RCC 7860 (cell line): ENCODE measurements at places on chromosomes 7 and 10.

- DNase-seq, result no peak
Observed at GRCh38 chr10:126463286-126463685, 75.0 kb upstream of the ADAM12 start.

- peak; percentile 50 for DNase-seq
Observed at GRCh38 chr7:21945454-21946221, at the start of gene CDCA7L. Gene CDCA7L, minus strand, starts transcription at chr7:21945899. Its CDS starts 95 bp downstream, at chr7:21945804.

DNA sequence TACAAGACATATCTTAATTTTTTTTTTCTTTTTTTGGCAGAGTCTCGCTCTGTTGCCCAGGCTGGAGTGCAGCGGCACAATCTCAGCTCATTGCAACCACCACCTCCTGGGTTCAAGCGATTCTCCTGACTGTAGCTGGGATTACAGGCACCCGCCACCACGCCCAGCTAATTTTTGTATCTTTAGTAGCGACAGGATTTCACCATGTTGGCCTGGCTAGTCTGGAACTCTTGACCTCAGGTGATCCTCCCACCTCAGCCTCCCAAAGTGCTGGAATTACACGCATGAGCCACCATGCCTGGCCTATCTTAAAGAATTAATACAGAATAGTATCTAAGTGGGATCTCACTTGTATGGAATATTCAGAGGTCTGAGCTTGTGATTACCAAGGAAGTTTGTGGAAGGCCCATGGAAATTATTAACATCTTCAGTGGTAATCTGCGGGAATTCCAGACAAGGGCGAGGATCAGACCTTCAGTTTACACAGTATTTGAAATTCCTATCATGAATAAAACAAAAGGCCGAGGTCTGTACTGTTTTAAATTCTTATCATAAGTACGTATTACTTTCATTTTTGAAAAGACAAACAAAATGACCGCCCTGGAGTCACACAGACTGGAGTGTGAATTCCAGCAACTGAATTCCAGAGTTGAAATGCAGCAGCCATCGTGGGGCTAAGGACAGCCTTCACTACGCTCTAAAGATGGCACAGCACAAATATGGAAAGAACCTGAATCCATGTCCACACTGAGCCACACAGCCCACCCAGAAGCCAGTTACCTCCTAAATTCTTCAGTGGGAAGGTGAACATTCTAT, 16.7 kb downstream of the GPRIN2 start:
- peak; percentile 100 for DNase-seq

DNA sequence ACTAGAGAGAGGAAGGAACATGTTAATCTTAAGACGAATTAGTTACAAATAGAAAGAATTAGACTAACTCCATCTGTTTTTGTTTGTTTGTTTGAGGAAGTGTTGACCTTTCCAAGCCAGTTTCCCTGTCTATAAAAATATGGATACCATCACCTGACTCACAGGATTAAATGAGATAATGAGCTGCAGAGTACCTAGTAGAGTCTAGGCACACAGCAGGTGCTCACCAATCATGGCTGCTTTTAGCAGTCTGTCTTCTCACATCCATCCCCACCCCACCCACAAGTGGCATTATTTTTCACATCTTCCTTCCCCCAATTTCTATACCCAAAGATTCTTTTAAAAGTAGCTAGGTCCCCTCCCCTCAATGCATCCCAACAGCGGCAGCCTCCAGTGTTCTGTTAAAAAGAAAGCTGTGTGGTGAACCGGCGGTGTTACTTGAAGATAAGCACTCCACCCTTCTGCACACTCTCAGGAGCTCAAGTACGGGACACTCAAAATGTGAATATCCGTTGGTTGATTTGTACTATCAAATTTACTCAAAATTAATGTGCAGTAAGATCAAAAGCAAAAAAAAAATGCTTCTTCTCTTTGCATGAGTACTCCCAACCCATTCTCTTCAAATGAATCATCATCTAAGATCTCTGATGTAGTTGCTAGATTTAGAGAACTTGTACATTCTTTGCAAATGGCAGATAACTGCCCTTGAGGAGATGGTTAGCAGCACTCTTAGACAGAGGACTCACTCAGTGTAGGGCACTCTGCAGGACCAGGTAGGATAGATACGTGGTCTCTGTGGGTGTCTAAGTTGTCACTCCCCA, 145.4 kb upstream of the ASAH2 start:
- DNase-seq, result peak; percentile 71

- no peak for DNase-seq
Observed at GRCh38 chr10:125602825-125603224, 80.1 kb downstream of the TEX36 start.
